Stimulated activated CD8-positive, alpha-beta memory T cell treated with anti-CD3 and anti-CD28 coated beads, Interleukin-7, amount 100 ng/mL, for 4 hours (primary cell): ENCODE measurements at places on chromosomes 2 and 18.

- DNase-seq = no peak
Observed at GRCh38 chr18:7094427-7094826, 23.2 kb downstream of the LAMA1 start.

DNA sequence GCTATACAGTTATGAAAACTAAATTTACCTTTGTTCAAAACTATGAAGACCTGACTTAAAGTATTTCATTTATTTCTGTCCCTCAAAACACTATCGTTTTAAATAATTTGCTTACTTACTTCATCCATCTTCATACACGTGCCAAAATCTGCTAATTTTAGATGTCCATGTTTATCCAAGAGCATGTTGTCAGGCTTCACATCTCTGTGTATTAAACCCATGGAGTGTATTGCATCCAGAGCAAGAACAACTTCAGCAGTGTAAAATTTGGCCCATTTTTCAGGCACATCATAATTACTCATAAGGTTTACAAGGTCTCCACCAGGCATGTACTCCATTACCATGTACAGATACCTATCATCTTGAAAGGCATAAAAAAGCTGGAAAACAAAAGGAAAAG, 80.3 kb downstream of the SLC66A3 start:
- DNase-seq = no peak

DNA sequence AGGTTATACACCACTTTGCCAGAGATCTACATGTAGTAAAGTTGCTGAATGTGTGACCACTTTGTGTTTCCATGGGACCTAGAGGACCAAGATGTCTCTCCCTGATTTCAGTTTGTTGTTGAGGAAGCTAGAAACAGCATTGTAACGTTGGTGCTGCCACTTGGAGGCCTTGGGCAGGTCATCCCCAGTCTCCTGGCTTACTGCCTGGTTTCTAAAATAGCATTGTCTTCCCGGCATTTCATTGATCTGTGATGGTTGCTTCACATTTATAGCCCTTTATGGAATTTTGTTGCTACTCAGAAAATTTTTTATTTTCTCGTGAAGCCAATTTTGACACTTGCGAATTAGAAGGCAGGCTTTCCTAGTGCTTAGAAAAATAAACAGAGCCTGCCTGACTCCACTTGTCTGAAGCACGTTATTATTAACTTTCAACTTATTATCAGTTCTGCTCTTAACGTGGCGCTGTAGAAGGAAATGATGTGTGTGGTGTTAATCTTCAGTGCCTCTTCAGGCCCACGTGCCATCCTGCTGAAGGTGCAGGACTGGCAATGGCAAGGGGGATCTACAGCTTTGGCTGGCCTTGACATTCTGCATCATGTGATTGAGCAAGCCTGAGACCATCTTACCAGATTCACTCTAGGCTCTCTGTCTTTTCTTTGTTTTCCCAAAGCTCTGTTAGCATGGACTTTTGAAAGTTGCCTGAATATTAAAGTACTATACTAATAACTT, 59.9 kb downstream of the INPP4A start:
- no peak for DNase-seq

GRCh38 chr2:170719810-170720209, 4.7 kb downstream of the SP5 start:
- DNase-seq = no peak

- DNase-seq = no peak
Observed at GRCh38 chr2:122414902-122415301, 659.5 kb downstream of the TSN start.

- DNase-seq = no peak
Observed at GRCh38 chr2:43748333-43748732, 25.5 kb upstream of the DYNC2LI1 start.

DNA sequence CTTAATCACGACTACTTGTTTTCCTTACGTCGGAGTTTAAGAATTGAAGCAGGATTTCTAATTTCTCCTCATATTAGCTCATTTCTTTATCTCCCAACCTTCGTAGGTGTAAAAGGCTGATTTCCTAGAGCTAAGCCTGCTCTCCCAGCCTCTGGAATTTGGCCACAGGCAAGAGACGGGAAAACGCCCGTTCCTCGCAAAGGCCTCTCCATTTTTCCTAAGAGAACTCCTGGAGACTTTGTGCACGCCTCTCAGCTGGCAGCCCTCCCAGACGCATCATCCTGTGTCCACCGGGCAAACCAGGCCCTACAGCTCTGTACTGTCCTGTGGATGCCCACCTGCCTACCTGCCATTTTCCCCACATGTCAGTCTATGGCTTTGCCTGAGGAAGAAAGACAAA, 106.3 kb downstream of the FTCDNL1 start:
- no peak for DNase-seq

DNA sequence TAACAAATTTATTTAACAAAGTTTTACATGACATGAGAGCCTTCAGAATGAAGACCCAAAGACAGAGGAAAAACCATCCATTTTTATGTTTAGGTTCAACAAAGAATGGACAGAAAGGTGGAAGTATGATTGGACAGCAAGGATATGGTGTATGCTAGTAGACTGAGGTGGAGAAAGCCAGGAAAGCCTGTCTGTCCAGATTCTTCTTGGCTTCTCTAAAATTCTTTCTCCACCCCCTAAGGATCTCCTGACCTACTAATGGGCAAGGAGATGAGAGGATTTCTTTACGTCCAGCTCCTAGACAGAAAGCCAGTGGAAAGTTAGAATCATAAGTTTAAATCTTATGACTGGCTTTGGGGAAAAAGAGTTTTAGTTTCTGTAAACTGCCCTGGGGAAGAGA, 3.0 kb downstream of the ATIC start:
- no peak for DNase-seq

DNA sequence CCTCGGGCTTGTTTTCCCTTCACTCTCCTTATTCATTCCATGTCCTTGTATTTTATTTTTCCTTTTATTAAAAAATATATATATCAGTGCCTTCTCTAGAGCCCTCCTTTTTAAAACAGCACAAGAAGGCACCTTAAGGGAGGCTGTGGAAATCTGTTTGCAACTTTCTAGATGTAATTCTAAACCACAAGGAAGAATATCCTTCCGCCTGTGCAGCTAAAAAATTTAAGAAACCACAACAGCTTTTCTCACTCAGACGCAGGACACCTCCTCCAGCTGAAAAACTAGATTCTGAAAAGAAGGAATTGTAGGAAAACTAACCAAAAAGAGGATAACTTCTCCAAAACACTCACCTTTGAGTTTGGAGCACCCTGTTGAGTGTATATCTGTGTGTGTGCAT, 142.2 kb downstream of the BCL11A start:
- DNase-seq = no peak

DNA sequence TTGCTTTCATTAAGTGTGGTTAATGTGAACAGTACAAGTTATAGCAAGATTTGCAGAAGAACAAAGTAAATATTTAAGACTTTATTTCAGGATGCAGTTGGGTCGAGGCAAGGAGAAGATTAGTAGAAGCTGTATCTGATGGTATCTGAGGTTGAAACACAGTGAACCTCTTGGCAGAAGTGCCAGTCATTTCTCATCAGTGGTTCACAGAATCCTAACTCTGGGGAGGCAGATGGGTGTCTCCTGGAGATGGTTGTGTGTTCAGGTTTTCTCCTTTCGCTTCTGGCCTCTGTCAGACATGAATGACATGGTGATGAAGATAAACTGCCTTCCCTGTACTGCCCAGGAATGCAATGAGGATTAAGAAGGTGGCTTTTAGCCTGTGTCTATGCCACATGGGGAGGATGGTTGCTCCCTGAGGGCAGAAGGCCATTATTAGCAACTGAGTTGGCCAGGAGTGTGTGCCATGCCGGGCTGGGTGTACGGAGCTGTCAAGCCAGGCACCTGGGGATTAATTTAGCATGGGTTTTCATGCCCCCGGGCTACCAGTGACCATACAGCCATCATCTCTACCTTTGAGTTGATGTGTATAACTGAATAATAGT, 28.0 kb downstream of the MGAT5 start:
- no peak for DNase-seq

DNA sequence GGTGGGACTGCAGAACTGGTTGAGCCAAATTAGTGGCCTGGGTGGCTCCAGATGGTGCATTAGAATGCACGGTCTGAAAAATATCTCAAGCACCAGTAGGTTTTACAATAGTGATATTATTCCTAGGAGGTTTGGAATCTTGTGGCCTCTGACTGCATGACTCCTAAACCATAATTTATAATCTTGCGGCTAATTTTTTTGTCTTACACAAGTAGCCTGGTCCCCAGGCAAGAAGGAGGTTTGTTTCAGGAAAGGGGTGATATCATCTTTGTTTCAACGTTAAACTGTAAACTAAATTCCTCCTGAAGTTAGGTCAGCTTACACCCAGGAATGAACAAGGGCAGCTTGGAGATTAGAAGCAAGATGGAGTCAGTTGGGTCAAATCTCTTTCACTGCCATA, 98.9 kb upstream of the ARL4C start:
- DNase-seq = no peak

GRCh38 chr2:41859615-41860514, 188.0 kb upstream of the PKDCC start:
- no peak for DNase-seq

DNA sequence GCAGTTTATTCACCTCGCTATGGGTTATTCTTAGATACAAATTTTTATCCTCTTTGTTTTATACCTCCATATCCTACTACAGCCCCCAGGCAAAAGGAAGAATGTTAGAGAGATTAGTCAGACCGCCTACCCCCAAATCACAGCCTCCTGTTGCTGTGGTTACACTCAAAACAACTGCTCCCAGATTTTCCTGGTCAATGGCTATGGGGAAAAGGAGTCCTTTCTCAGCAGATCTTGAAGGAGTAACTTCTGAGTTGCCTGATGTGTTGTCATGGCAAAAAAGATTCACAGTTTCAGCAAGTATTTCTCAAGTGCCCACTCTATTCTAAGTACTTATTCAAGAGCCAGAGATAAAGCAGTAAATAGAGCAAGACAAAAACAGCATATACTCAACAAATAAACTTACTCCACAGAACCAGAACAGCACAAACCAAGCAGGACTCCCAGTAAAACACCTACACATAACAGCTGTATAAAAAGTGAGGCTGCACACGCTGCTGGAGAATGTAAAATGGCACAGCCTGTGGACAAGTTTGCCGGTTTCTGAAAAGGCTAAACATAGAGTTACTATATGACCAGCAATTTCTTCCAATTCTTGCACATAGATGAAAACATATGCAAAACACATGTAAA, 104.8 kb downstream of the NOL10 start:
- DNase-seq = no peak

GRCh38 chr18:62026586-62026985, 133.8 kb upstream of the RNF152 start:
- no peak for DNase-seq

DNA sequence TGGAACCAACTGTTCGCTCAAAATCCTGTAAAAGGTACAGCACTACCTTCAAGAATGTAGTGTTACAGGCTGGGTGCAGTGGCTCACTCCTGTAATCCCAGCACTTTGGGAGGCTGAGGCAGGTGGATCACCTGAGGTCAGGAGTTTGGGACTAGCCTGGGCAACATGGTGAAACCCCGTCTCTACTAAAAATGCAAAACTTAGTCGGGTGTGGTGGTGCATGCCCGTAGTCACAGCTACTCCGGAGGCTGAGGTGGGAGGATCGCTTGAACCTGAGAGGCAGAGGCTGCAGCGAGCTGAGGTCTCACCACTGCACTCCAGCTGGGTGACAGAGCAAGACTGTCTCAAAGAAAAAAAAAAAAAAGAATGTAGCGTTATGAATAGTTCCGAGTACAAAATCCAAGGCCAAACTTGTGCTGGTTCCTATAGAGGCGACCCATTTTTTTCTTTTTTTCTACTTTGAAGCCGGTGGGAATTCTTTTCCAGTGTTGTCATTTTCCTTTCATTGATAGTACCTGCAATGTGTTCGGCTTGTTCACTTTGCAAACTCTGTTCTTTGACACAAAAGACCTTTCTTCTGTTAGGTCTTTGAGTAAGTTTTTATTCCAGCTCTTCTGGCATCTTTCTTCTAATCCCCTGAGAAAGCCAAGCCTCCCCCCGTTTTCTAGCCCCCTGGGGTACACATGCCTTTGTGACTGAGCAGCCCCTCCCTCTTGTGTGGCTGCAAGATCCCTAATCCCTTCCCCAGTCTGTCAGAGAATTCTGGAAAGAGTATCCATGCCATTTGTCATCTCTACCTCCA, 25.1 kb downstream of the INPP5D start:
- no peak for DNase-seq

GRCh38 chr2:74894272-74894981, 60.5 kb downstream of the HK2 start:
- no peak for DNase-seq

- DNase-seq = no peak
Observed at GRCh38 chr2:17892770-17893534, 14.5 kb downstream of the KCNS3 start.
